CD4-positive, alpha-beta memory T cell (primary cell): ENCODE measurements at places on chromosomes 12 and 14. TPM values are rescaled to one million over a fixed set of nuclear protein-coding genes. Genes with fewer than 3 reads are reported as not detected.

Gene LRTM2
- not detected for total RNA-seq

Gene CEP290
- total RNA-seq, result 23.0 TPM

Gene ARHGEF25
- 0.67 TPM for total RNA-seq

Gene FNTB
- 12.1 TPM for total RNA-seq

Gene HRK
- not detected for total RNA-seq

Gene DHH
- total RNA-seq, result 0.44 TPM

Gene CLEC7A
- 0.89 TPM for total RNA-seq

Gene SERPINA3
- total RNA-seq, result not detected

Gene SPATS2
- total RNA-seq, result 7.8 TPM

Gene ANO4
- total RNA-seq, result not detected

Gene KLHDC2
- total RNA-seq, result 84.0 TPM

Gene PLEKHD1
- 0.32 TPM for total RNA-seq

Gene NR1H4
- total RNA-seq, result not detected

Gene NANOG
- not detected for total RNA-seq

Gene XPOT
- 88.8 TPM for total RNA-seq

Gene CLEC4C
- not detected for total RNA-seq

Gene SIX1
- total RNA-seq, result not detected

Gene TOMM20L
- total RNA-seq, result not detected

Gene HNF1A
- not detected for total RNA-seq

Gene RTN1
- total RNA-seq, result 0.39 TPM

Gene NPAS3
- not detected for total RNA-seq

Gene TAS2R46
- total RNA-seq, result 1.3 TPM

Gene LRRIQ1
- not detected for total RNA-seq

Gene RIN3
- total RNA-seq, result 66.9 TPM

Gene PPP1R36
- total RNA-seq, result not detected

Gene PIWIL1
- not detected for total RNA-seq

Gene ATG2B
- total RNA-seq, result 37.8 TPM

Gene MYF6
- not detected for total RNA-seq

Gene INTS13
- total RNA-seq, result 25.6 TPM

Gene CCDC175
- total RNA-seq, result not detected

Gene PARP2
- total RNA-seq, result 25.0 TPM

Gene DCN
- not detected for total RNA-seq

Gene PRH2
- total RNA-seq, result not detected

Gene FAR2
- total RNA-seq, result 6.2 TPM

Gene OVCH1
- not detected for total RNA-seq

Gene VPS37B
- total RNA-seq, result 22.8 TPM

Gene C12orf50
- total RNA-seq, result not detected

Gene RHOJ
- not detected for total RNA-seq

Gene IL26
- not detected for total RNA-seq

Gene NAA30
- total RNA-seq, result 18.6 TPM

Gene SLC4A8
- total RNA-seq, result 0.47 TPM

Gene SLC39A2
- total RNA-seq, result 0.67 TPM

Gene TAS2R7
- not detected for total RNA-seq

Gene TBX5
- total RNA-seq, result not detected

Gene KLRF2
- total RNA-seq, result not detected

Gene VWF
- 0.17 TPM for total RNA-seq

Gene SLC17A8
- not detected for total RNA-seq

Gene SLC38A6
- total RNA-seq, result 21.3 TPM
